Heart right ventricle (tissue), 16 donors: ENCODE measurements at places on chromosomes 2 and 18. TPM values are rescaled to one million over a fixed set of nuclear protein-coding genes. Genes with fewer than 3 reads are reported as not detected.

Gene THSD7B
- 0.21 TPM for total RNA-seq

Gene INHA
- 2.0 TPM for total RNA-seq

Gene NPPC
- 7.4 TPM for total RNA-seq

Gene C18orf32
- total RNA-seq: 30.4 TPM

Gene CDK5R2
- total RNA-seq: not detected

Gene TRIB2
- total RNA-seq: 36.2 TPM

Gene CIB4
- total RNA-seq: not detected

Gene DTNA
- 191 TPM for total RNA-seq

Gene LINC00305
- total RNA-seq: not detected

Gene CYP26B1
- 3.7 TPM for total RNA-seq

Gene RTKN
- total RNA-seq: 10.3 TPM

Gene DNAJC5G
- 6.0 TPM for total RNA-seq

Gene LYG2
- not detected for total RNA-seq

Gene ANAPC1
- 16.0 TPM for total RNA-seq

Gene CLIP4
- total RNA-seq: 31.8 TPM
